ENCODE measurements at places on chromosomes 4 and X. TPM values are rescaled to one million over a fixed set of nuclear protein-coding genes. Genes with fewer than 3 reads are reported as not detected.

Gene CFP
- 27.5 TPM for total RNA-seq

Gene TRPC5OS
- not detected for total RNA-seq

GRCh38 chr4:17762726-17763125 lies 18.7 kb downstream of the FAM184B start:
- H3K27me3 ChIP-seq: peaks cover 7% of the 10 kb centered on the region
- H3K36me3 ChIP-seq: no peaks in the 10 kb centered on the region
- H3K4me1 ChIP-seq: no peaks in the 10 kb centered on the region

DNA sequence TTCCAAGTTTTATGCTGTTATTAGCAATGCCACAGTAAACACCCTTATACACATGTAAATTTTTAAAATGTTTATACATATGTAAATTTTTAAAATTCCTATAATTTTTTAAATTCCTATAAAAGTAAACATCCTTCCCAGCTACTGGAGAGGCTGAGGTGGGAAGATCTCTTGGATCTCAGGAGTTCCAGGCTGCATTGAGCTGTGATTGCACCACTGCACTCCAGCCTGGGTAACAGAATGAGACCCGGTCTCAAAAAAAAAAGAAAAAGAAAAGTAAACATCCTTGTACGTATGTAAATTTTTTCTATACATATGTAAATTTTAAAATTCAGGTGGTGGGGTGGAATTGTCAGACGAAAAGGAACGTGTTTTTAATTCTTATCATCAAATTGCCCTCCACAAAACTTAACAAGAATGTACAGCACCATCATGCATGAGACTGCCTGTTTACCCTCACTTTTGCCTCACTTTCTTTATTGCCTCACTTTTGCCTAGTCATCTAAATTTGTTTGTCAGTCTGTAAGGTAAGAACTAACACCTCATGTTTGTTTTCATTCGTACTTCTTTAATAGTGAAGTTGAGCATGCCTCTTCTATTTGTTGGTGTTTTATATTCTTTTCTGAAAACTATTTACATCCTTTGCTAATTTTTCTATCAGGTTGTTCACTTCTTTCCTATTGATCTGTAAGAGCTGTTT lies 8.0 kb downstream of the SLC7A3 start:
- H3K36me3 ChIP-seq: no peaks in the 10 kb centered on the region
- no peak for DNase-seq
- H3K4me1 ChIP-seq: no peaks in the 10 kb centered on the region
- no peaks in the 10 kb centered on the region for H3K27me3 ChIP-seq
- H3K27ac ChIP-seq: no peak overlapping the region

- H3K36me3 ChIP-seq: no peaks in the 10 kb centered on the region
- DNase-seq: no peak
Observed at GRCh38 chr4:104571341-104571740, 76.6 kb upstream of the CXXC4 start.

DNA sequence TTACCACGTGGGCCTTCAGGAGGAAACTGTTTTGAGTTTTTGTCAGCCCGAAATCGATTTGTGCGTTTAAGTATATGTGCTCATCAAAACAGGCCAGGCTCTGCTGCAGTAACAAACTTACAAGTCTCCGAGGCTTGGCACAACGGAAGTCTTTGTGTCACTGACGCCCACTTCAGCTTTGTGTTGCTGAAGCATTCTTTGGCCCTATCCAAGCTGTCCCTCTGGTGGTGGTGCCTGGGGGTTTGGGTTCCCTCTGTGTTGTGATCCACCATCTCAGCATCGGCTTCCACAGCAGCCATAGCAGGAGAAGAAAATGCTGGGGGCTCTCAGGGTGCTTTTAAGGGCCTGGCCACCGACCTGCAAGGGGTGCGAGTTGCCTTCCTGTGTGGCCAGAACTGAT lies 176.4 kb downstream of the PTTG2 start:
- no peak overlapping the region for H3K27ac ChIP-seq
- H3K36me3 ChIP-seq: peaks cover 39% of the 10 kb centered on the region
- no peak overlapping the region for H3K4me3 ChIP-seq
- no peak for DNase-seq
- H3K27me3 ChIP-seq: no peaks in the 10 kb centered on the region
